ENCODE measurements at places on chromosomes 6 and 20.
A peak's percentile ranks its signal among the peaks of the same experiment; 100 is the strongest.

DNA sequence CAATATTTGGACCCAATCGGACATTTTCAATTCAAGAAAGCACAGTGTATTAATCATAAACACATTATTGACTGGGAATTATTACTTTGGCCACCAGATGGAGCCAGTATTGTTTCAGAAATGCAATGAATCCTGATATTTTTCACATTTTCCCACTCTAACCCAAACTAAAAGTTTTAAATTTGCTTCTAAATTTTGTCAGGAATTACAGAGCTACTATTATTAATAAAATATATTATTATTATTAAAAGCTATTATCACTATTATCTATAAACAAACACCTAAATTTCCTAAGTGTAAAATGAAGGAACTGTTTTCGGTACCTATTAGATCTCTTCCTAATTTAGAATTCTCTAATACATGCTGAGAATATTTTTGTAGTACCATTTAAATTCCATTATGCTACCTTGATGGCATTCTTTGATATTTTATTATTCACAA, 245.3 kb downstream of the OGFRL1 start:
- no peak for DNase-seq

- DNase-seq = no peak
Observed at GRCh38 chr6:42817907-42818306, 36.1 kb downstream of the BICRAL start.

DNA sequence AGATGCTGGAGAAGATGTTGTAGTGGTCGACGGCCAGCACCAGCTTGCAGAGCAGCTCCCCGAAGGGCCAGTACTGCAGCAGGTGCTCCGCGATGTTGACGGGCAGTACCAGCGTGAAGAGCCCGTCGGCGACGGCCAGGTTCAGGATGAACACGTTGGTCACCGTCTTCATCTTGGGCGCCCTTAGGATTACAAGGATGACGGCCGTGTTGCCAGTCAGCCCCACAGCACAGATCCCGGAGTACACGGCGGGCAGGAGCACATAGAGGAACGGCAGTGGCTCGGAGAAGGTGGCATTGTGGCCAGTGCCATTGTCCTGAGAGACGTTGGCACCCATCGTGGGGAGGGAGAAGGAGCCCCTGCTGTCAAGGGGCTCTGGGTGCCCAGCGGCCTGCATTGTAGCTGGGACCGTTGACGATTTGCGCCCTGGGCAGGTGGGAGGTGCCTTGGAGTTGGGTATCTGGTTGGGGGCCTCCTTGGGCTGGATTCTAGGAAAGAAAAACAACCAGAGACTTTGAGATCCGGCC, 867 bp downstream of the NPBWR2 start:
- DNase-seq = no peak

DNA sequence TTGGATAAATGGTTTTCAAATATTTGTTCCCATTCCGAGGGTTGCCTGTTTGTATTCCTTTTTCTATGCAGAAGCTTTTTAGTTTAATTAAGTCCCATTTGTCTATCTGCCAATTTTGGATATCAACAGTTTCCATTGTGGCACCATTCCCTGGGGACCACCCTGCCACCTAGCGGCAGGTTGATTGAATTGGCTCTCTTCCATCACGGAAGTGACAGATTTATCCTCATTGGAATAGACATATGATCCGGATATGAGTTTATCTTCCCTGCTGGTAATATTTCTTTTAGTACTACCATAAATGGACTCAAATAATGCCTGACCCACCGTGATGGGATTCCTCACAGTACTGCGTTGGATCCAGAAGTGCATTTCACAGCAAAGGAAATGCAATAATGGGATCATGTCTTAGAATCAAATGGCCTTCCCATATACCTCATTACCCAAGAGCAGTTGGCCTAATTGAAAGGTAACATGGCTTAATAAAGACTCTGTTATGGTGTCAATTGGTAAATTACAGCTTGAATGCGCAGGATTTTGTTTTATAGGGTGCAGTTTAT, 327.0 kb downstream of the BMP2 start:
- peak; percentile 30 for DNase-seq

- DNase-seq = no peak
Observed at GRCh38 chr6:163775313-163775712, 360.8 kb downstream of the QKI start.

GRCh38 chr6:108728826-108729225, 119.4 kb upstream of the ARMC2 start:
- no peak for DNase-seq

GRCh38 chr20:57943950-57944349, 234.1 kb upstream of the PMEPA1 start:
- no peak for DNase-seq

DNA sequence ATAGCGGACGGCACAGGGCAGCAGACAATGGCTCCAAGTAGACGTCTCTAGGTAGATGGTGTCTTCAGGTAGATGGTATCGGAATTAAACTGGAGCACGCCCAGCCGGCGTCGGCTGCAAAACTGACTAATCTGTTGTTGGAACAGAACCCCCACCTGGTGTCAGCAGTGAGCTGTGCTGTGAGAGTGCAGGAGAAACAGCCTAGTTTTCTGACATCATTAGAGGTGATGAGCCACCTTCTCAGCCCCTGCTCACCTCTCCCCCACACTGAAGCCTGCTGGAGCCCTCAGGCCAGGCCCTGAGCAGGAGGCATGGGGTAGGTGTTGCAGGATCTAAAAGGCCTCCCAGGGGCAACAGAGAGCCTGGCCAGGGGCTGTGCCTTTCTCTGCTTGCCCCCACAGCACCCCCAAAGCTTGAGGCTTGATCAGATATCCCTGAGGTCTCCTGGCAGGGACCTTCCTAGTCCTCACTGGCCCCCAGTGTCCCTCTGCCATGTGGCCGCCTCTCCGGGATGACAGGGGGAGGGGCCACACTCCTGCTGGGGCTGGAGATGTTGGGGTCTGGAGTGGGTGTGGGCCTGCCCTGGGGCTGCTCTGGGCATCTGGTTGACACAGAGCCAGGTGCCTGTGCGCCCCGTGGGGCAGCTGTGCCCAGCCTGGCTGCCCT, 6.9 kb upstream of the HELZ2 start:
- no peak for DNase-seq

- DNase-seq = no peak
Observed at GRCh38 chr6:37407948-37408347, 25.1 kb upstream of the CMTR1 start.

GRCh38 chr6:160103825-160104100, 17.9 kb upstream of the SLC22A1 start:
- DNase-seq = no peak

GRCh38 chr6:12590901-12591300, 125.7 kb upstream of the PHACTR1 start:
- DNase-seq = peak; percentile 39

GRCh38 chr20:63572788-63573646, 1.0 kb downstream of the HELZ2 start:
- DNase-seq = no peak

DNA sequence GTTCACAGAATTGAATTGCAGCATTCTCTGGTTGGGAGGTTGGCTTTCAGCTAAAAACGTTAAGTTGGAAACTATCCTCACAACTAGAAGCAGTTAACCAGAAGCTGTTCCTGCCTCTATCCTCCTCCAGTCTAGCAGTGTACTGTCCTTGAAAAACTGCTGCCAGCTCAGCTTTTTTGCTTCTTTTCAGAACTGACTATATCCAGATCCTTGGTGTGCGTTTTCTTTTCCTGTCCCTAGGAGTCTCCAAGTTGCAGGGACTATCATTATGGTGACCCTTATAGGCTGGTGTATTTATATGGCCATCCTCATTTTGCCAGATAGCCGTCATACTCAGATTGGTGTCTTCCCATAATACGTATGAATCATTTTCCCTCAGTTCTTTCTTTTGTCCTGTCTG, 5.5 kb downstream of the ITCH start:
- no peak for DNase-seq

DNA sequence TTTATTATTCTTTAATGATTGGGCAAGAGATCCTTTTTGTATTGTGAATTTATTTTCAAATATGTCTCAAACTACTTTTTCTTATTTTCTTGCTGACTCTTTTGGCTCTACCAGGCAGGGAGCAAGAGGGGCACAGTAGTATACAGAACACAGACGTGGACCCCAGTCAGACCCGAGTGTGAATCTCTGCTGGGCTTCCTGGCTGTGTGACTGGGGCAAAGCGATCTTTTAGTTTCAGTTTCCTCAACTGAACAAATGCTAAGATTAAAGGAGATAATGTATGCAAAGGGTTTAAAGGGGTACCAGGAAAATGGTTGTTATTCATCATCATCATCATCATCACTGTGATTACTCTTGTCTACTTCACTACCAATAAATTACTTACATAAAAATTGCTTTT, 317.5 kb downstream of the HIVEP2 start:
- no peak for DNase-seq

DNA sequence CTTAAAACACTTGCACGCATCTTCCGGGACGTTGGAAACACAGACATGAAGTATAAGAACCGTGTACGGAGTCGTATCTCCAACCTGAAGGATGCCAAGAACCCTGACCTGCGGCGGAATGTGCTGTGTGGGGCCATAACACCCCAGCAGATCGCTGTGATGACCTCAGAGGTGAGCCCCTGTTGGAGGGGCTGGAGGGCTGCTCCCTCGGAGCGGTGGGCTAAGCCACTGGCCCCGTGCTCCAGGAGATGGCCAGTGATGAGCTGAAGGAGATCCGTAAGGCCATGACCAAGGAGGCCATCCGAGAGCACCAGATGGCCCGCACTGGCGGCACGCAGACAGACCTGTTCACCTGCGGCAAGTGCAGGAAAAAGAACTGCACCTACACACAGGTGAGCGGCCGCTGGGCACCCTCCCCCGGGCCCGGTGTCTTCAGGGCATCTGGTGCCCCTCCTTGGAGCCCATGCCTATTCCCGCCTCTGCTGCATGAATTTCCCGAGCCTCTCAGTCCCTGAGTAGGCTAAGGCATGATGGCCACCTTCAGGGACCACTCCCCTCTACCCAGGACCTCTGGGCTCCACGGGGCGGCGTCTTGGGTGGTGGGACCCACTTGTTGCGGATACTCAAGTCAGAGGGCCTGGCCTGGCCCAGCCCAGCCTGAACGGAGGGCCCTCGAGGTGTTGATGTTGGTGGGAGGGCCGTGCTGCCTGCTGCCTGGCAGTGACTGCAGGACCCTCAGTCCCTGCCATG, 7.4 kb downstream of the TCEA2 start:
- no peak for DNase-seq

DNA sequence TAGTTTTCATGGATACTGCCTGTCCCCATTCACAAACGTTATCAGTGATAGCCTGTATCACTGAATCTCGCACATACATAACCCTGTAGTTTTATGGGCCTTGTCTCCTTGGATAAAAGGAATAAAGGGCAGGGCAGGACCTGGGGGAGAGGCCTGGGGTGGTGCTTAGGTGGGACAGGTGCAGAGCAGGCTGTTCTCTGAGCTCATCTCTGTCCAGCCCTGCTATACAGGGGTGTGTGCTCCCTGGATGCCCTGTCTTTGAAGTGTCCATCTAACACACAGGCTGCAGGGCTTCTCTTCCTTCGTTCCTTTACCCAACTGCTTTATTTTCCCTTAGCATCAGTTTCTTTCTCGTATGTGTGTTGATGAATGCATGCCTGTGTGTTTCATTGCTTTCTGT, 26.4 kb downstream of the BRPF3 start:
- no peak for DNase-seq

GRCh38 chr6:88165844-88166492, at the start of gene CNR1:
Gene CNR1 (minus strand): TSS chr6:88166347. CDS start chr6:88145274, 21,073 bp downstream.
- DNase-seq = no peak

DNA sequence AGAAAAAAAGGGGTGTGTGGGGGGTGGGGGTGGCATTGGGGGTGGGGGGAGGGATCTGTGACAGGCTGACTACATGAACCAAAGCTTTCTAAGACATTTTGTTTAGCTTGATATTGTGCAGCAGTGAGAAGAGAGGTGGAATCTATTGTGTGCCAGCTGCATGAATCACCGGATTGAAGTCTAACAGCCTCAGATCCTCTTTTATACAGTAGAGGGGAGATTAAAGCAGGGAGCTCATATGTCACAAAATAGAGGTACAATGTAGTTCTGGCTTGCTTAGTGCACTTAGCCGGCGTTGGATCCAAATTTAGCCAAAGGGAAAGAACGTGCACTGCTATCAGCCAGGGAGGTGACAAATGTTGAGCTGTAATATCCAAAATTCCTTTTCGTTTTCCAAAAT, 404.2 kb upstream of the CITED2 start:
- no peak for DNase-seq

Measured in MV-4-11 (cell line).